Adrenal gland (tissue), 19 donors: ENCODE measurements at places on chromosomes 7 and 10. TPM values are rescaled to one million over a fixed set of nuclear protein-coding genes. Genes with fewer than 3 reads are reported as not detected.

Gene LIPM
- not detected for polyA plus RNA-seq

DNA sequence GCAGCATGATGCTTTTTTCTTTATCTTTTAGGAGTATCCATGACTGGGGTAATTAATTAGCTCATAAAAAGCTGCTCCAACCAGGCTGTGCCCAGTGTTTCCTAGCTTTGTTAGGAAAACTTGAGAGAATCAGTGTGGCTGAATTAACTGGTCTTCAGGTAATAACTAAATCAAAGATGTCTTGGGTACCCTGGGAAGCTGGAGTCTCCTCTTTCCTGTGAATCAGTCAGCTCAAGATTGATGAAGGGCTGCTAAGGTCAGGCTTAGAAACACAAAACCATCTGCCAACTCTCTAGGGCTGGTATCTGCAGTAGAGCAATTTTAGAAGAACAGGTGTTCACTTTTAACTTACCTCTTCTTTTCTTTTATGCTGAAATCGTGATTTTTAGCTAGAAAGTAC is 21.4 kb upstream of the ATOH7 start:
- DNase-seq = no peak

Gene LRIT1
- polyA plus RNA-seq = not detected

Gene FANK1
- 19.1 TPM for polyA plus RNA-seq

DNA sequence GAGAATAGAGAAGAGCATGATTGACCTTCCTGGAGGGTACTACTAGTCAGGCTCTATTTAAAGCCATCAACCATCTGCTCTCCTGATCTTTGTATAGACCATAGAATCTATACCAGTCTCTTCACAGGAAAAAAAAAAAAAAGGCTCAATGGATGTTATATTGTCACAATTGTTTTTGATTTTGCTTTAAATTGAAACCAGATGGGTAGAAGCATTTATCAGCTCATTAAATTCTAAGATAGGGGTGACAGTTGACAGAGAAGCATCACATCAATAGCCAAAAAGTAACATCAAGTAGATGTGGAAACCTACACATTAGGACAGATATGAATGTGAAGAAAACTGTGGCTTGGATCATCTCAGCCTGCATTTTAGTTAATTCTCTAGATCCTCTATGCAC is 558.9 kb upstream of the MBL2 start:
- DNase-seq = no peak

- DNase-seq = no peak
These were observed 25.8 kb upstream of the SLF2 start for GRCh38 chr10:100886963-100887362.

Gene MRLN
- 0.64 TPM for polyA plus RNA-seq
